Stimulated activated CD8-positive, alpha-beta memory T cell treated with anti-CD3 and anti-CD28 coated beads, Interleukin-2, amount 100 ng/mL, for 1 hour (primary cell): ENCODE measurements at places on chromosomes 6 and 20.

GRCh38 chr6:108113557-108114519 lies 39.3 kb upstream of the OSTM1 start:
- DNase-seq: no peak

GRCh38 chr6:127933852-127934840 lies 33.3 kb upstream of the THEMIS start:
- DNase-seq: no peak

DNA sequence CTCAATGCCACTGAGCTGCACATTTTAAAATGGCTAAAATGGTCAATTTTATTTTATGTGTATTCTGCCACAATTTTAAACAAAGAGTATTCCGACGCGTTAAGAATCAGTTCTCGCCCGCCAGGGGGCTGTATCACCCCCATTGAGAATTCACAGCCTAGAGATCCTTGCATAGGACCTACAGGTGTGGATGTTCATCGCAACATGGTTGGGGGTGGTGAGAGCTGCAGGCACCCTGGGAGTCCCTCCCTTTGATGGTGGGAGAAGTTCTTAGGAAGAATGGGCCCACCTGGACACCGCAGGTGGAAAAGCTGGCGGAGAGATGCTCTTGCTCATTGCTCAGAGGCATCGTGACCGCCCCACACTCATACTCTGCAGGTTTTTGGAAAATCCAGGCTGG lies 63.5 kb downstream of the SLC2A10 start:
- DNase-seq: no peak

GRCh38 chr6:27899543-27899942 lies 12.7 kb downstream of the OR2B2 start:
- DNase-seq: no peak

- no peak for DNase-seq
Observed at GRCh38 chr6:142695016-142695415, 250.0 kb downstream of the HIVEP2 start.

DNA sequence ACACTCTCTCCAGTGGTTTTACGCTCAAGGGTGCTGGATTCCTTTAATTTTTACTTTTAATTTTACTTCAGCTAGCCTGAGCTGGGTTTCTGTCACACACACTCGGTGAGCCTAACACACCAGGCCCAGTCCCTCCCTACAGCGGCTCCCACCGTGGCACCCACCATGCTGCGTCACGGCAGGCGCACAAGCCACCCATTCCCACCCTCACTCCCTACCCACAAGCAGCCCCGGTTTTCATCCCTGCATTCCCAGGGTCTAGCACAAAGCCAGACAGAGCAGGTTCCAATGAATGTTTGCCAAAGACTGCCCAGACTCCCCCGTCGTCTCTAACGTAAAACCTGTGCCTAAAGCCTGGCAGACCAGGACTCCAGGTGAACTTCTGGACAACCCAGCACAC lies 50.3 kb downstream of the MYH7B start:
- DNase-seq: no peak
